ENCODE measurements at places on chromosomes 13 and 19. TPM values are rescaled to one million over a fixed set of nuclear protein-coding genes. Genes with fewer than 3 reads are reported as not detected.

GRCh38 chr13:35614666-35615065, 138.2 kb upstream of the MAB21L1 start:
- no peak for DNase-seq

- no peak for DNase-seq
These were observed 3.3 kb upstream of the GTF2F1 start for GRCh38 chr19:6396305-6396704.

The TEKTIP1 gene
- total RNA-seq = 1.4 TPM

The FARP1 gene
- total RNA-seq = 27.5 TPM

The TBXA2R gene
- total RNA-seq = 0.17 TPM

Data from mammary epithelial cell (primary cell).